ENCODE measurements at places on chromosomes 1 and 21.

DNA sequence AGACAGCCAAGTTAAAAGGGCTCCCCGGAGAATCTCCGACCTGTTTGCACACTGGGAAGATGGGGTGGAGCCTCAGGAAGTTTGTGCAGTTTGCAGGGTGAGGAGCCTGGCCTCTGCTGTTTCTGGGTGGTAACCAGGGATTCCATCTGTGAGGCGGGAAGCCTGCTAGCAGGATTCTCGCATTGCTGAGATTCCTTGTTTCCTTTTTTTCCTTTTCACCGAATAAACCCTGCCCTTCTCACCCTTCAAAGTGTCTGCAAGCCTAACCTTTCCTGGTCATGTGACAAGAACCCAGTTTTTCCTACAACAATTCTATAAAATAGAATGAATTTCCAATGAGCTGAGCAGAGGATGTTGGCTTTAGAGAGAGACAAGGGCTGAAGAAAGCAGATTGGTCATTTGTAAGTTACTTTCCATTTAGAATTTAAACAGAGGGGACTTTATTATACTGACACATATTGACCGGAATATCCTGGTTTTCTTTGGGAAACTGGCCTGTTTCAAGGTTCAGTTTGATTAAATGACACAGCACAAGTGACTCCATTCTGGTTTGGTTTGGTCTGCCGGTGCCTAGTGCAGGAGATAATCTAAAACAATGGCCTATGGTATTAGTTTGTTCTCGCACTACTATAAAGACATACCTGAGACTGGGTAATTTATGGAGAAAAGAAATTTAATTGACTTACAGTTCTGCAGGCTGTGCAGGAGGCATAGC is 48.7 kb upstream of the DNAH14 start:
- DNase-seq: no peak

DNA sequence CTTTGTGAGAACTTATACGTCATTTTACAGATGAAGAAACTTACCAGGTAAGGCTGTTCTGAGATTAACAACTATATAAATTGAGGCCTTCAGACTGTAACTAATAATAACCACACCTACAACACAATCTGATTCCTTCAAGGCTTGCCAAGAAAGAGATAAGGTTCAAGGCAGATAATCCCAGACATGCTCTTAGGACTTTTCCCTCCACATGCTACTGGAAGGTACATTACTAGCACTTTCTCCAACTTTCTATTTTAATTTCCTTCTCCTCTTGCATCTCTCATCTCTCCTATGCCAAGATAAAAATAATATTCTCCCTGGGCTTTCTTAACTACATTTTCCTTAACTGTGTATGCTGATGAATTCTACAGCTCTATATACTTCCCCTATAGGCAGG is 18.9 kb upstream of the NRAS start:
- DNase-seq: no peak

DNA sequence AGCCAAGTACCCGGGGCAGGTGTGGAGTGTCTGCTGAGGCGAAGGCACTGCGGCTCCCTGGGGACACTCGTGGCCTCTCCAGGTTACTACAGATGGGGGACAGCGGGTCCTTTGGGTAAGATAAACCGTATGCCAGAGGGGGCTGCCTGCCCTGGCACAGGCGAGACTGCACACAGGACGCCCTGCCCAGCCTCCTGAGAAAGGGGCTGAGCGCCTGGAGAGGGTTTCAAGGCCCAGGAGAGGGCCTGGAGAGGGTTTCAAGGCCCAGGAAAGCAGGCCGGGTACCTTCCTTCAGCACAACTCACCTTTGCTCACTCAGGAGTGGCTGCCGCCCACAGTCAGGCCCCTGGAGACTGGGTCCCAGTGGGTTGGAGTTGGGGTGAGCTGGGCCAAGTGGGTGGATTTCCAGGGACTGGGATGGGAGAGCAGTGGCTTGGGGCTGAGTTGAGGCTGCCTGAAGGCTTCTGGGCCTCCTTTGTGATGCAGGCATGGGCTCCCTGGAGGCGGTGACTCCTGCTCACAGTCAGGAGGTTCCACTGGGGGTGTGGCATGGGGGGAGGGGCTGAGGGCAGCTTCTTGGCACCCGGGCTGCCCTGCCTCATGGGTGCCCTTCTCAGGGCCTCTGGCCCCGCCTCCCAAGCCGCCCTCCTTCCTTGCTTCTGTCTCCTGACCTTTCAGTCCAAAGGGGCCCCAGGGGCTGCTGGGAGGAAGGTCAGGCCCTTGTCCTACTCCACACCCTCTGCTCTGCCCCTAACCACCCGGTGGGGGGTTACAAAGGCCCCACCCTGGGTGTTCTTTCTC is at the start of gene MMEL1:
TSS of gene MMEL1 (minus strand) at position 456 of the 801 bp plus-strand sequence. CDS start 3,532 bp downstream, outside the sequence.
- no peak for DNase-seq

GRCh38 chr1:215523128-215523861 is 43.8 kb upstream of the KCTD3 start:
- DNase-seq: no peak

All from DMS 273 treated with DMSO at 0.1 percent for 48 hours (cell line).